ENCODE measurements at places on chromosomes 11 and 22.

DNA sequence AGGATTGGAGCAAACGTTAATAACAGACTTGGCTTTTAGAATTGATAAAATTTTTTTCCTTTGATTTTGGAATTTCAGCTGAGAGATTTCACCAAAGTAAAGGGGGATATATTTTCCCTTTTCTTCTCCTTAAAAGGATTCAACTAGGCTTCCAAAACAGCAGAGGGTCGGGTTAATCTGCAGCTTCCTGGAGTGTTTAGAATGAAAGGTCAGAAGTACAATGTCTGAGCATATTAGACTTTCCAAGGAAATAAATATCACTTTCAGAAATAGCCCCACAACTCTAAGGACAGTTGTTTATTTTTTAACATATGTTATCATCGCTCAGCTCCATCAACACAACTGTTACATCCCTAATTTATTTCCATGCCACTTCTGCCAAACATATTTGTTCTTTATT is 1532.9 kb upstream of the RAG2 start:
- no peak for DNase-seq

DNA sequence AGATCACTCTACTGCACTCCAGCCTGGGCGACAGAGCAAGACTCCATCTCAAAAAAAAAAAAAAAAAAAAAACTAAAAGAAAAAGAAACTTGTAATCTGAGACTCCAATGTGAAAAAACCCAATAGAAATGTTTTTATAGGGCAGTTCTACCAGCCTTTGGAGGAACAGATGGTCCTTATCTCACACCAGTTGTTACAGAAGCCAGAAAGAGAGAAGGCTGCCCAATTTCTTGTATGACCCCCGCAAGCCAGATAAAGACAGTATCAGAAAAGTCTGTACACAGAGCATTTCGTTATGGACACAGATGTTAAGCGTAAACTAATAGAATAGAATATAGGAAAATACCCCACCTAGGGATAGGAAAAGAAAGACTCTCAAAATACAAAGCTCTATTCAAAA is 11.3 kb upstream of the TSGA10IP start:
- DNase-seq: no peak

- no peak for DNase-seq
Measured at GRCh38 chr11:101043940-101044339, 85.7 kb downstream of the PGR start.

DNA sequence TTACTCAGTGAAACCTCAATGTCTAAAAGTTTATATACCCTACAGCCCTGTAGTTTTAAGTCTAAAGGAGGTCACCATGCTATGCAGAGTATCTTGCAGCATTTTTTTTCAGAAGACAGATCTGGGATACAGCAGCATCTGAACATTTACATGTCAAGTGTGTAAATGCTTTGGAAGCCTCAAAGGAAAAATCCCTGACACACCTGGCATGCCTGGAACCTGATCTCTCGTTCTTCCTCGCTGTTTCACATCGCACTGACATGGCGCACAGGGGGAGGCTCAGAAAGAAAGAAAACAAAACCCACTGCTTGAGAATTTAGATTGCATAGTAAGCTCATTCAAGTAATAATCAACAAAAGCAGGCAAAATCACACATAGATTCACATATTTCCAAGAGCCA is 31.0 kb downstream of the PAX6 start:
- no peak for DNase-seq

- no peak for DNase-seq
Measured at GRCh38 chr11:2300290-2300935, 1.3 kb downstream of the C11orf21 start.

Measured in A673 (cell line).